Activated T-helper 1 cell treated with anti-CD3 and anti-CD28 coated beads, Interleukin-2, amount 50 U/mL, for 16 hours (primary cell): ENCODE measurements at places on chromosomes 4 and X.

DNA sequence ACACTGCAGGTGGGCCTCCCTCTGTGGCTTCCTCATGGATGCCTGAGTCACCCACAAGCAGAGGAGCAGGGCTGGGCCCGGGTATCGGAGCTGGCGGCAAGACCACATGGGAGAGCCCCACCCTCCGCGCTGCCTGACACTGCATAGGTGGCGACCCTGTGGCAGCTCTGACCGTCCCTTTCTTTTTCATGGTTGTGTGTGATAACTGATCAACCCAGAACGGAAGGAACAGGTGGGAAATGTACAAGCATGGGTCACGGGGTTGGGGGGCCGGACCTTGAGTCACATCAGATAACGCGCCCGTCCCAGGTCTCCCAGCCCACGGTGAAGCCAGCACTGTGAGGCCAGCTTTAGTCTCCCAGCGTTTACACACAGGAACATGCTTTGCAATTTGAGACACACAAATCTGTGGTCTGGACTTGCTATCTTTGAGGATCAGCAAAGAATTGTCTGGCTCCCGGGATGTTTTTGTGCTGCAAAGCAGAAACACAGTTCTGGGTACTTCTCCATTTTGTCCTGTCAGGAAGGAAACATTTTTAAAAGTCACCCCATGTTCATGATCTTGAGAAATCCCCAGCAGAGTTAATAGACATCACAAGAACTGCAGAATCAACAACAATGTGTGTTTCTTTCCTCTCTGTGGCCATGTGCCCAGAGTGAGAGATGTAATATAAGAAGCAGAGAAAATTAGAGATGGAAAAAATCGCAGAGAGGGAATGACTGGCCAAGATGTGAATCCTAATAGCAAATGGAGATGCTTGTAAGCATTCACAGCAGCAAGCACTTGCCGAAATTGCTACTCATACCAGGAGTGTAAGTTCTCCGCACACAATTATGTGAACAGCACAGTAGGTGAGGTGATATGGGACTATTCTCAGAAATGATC is 70.1 kb upstream of the CBR4 start:
- DNase-seq = no peak

DNA sequence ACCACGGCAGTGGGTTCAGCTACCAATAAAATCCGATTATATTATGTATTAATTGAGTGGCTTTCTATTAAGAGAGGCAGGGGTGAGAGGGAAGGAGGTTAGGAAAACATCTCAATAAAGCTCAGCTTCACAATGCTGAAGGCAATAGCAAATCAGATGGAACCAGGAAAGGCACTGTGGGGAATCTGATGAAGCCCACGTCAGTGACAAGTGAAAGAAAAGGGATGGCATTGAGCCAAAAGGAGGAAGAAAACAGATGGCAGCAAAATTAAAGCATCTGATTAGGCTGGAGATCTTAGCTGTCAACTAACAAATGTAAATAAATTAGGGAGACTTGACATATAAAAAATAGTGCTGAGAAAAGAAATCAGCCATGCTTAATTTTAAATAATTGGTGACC is 180.9 kb downstream of the RASL11B start:
- no peak for DNase-seq

GRCh38 chr4:113958766-113959538 is 20.5 kb downstream of the ARSJ start:
- DNase-seq = no peak

DNA sequence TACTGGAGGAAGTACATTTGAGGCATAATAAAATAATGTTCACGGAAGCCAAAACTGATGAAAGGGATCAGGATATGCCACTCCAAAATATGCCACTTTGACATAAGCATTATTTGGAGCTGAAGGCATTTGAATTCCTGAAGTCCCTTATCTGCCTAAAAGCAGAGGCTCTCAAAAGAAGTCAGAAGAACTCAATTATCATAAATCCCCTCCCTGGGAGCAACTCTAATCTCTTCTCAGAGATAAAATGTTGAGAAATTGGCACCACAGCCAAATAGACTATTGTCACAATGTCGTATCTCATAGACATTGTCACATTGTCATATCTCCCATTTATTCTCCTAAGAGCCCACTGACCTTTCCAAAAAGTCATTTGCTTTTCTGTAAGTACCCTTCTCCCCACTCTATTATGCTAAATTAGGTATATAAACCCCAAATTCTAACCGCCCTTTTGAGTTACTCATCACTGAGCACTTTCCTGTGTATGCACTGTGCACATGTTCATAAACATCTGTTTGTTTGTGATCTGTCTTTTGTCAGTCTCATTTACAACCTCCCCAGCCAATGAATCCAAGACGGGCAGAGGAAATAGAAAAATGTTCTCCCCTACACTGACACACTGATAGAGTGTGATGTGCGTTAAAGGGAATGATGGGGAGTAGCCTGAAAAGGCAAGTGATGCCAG is 78.5 kb upstream of the NAF1 start:
- DNase-seq = no peak

GRCh38 chrX:150436195-150436594 is 73.1 kb downstream of the MAMLD1 start:
- DNase-seq = no peak

GRCh38 chrX:19931146-19931545 is 43.7 kb upstream of the SH3KBP1 start:
- DNase-seq = no peak

GRCh38 chr4:8215641-8216442 is 16.8 kb downstream of the SH3TC1 start:
- DNase-seq = no peak

DNA sequence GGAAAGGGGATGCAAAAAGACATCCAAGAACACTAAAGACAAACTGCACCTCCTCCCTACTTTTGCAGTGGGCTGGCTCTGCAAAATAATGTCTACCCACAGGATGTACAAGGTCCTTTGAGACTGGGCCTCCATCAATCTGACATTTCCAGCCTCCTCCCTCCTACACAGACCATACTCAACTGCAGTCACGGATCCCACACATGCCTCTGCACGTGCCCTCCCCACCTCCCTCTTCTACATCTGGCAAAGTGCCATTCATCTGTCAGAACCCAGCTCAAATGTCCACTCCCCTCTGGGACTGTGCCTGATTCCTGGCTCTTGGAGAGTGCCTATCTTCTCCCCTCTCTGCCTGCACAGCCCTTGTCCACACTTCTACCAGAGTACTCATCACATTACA is 50.3 kb downstream of the CHRDL1 start:
- no peak for DNase-seq

GRCh38 chrX:24025741-24026403 is 1.1 kb downstream of the KLHL15 start:
- no peak for DNase-seq
